ENCODE measurements at places on chromosomes 11 and 22. TPM values are rescaled to one million over a fixed set of nuclear protein-coding genes. Genes with fewer than 3 reads are reported as not detected.

DNA sequence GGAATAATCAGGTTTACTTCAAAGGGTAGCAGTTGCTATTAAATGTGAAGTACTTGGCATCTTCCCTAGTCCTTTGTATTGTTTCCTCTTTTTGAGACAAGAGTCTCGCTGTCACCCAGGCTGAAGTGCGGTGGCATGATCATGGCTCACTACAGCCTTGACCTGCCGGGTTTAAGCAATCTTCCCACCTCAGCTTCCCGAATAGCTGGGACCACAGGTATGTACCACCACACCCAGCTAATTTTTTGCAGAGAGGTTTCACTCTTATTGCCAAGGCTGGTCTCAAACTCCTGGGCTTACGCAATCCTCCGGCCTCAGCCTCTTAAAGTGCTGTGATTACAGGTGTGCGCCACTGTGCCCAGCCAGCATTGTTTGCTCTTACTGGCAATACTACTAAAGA lies 36.2 kb upstream of the RAPSN start:
- no peak for DNase-seq

- DNase-seq, result no peak
These were observed 759.0 kb upstream of the API5 start for GRCh38 chr11:42552786-42553185.

DNA sequence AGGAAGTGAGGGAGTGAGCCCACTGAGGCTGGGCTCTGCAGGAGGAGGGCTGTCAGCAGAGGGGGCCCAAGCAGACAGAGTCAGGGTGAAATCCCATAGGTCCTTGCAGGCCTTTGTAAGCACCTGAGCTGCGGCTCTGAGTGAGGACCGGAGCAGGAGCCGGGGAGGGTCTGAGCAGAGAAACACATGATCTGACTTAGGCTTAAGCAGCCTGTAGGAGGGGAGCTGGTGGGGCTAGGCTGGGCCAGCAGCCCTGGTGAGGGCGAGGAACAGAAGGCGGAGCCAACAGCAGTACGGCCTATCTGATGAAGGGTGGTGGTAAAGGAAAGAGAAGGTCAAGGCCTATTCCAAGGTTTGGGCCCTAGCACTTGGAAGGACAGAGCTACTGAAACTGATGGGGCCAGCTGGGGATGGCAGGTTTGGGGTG lies 26.9 kb upstream of the CBX7 start:
- no peak for DNase-seq

The SCGB1A1 gene
- not detected for total RNA-seq

The DMC1 gene
- total RNA-seq, result 12.6 TPM

Measured in activated CD4-positive, alpha-beta memory T cell treated with anti-CD3 and anti-CD28 coated beads, Interleukin-2, amount 10 ng/mL, durations not matched to agents 7 days and 5 days (primary cell).